Hematopoietic multipotent progenitor cell treated with erythropoietin and hydrocortisone succinate and interleukin-3 and kit ligand, for 17 days (in vitro differentiated cells): ENCODE measurements at places on chromosomes 2 and 18.

- no peak for DNase-seq
These were observed 131.4 kb upstream of the LHCGR start for GRCh38 chr2:48886919-48887318.

DNA sequence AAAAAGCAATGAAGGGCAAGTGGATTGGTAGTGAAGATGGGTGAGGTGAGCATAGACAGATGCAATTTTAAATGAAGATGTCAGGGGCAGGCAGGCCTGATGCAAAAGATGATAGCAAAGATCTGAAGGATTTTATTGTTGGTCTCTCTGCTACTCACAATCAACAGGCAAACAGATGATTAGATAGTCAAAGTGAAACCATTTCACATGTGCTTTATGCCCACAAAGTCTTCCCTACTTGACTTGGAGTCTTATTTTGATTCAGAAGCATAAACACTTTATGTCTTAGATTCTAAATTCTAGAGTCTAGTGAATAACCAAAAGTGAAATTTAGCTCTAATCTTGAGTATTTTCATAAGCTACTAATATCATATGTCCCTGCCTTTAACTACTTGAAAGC, 153.8 kb upstream of the HNRNPA3 start:
- no peak for DNase-seq

GRCh38 chr2:218884519-218884918, 3.9 kb downstream of the WNT10A start:
- no peak for DNase-seq

- no peak for DNase-seq
These were observed 82.7 kb upstream of the SLC39A10 start for GRCh38 chr2:195574312-195574711.

- no peak for DNase-seq
These were observed 19.6 kb upstream of the MSTN start for GRCh38 chr2:190082118-190082517.

GRCh38 chr2:238684362-238685326, 163.2 kb upstream of the TWIST2 start:
- DNase-seq = no peak

DNA sequence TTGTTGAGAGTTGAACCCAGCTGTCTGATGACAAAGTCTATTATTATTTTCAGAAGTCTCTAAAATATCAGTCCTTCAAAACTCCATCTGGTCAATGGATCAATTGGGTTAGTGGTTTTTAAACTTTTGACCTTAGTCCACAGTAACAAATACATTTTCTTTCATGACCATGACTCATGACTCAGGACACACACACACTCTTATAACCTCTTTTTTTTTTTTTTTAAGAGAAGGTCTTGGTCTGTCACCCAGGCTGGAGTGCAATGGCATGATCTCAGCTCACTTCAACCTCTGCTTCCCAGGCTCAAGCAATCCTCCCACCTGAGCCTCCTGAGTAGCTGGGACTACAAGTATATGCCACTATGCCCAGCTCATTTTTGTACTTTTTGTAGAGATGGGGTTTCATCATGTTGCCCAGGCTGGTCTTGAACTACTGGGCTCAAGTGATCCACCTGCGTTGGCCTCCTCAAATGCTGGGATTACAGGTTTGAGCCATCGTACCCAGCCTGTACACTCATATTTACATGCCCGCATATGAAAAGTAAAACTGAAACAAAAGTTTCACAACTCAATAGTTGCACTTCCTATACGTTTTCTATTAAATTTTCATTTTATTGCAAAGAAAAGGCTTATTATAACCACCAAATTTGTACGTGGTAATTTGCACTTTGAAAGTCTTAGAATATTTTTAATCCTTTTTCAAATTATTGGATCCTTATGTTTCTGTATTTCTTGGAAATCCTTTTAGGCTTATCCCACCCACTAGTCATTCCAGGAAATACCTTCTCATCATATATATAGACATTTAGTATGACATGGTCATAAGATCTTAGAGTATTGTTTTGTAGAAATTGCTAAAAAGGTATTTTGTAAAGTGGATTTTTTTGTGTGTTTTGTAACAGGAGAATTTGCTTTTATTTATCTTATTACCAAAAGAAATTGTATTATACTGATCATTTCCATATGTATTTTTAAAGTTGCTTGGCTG, 199.0 kb downstream of the LPIN1 start:
- no peak for DNase-seq

DNA sequence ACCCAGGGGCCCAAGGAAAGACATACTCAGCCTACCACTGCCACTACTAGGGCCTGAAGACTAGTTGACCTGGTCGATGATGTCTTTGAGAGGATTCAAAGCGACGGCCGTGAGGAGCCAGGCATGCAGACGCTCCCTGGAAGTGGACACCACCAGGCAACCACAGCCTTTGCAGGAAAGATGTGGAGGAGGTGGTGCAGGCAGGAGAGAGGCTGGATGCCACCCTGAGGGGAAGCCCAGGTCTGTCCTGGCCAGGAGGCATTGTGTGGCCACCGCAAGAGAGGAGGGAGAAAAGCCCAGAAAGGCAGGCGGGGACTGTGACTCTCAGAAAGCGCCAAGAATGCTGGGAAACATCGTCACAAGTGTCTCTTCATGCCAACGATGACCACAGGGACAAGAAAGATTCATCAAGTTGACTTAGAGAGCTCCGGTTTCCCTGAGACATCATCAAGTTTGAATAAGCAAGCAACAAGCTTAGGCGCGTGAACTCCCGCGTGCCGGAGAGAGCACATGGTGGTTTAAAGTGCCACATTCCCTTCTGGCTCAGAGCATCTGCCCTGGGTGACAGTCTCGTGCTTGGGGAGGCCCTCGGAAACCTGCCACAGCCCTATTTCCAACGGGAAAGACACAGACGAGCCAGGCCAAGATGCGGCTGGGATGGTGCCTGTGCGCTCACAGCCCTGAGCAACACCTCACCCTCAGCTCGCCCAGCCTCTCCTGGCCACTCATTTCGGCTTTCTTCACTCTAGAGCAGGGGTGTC, 464.5 kb upstream of the SALL3 start:
- no peak for DNase-seq

DNA sequence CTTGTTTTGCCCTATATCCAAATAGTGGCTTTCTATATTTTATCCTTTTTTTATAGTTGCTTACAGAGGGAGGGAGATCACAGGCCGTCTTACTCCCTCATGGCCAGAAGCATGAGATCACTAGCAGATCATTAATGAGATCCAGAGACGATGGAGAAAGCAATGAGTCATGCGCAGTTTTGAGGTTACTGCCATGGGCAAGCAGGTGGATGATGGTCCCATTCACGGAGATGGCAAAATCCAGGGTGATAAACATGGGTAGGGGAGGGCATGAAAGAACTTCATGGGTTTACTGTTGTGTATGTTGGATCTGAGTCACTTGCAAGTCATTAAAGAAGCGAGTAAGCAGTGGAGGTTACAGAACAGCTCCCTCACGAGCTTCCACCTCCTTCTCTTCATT, 60.4 kb downstream of the C18orf63 start:
- no peak for DNase-seq

- DNase-seq = no peak
These were observed 198.0 kb downstream of the ANKRD30B start for GRCh38 chr18:14945984-14946383.

GRCh38 chr2:31522786-31523185, 58.0 kb downstream of the SRD5A2 start:
- DNase-seq = no peak

GRCh38 chr2:127826047-127826446, 15.1 kb upstream of the WDR33 start:
- DNase-seq = no peak

DNA sequence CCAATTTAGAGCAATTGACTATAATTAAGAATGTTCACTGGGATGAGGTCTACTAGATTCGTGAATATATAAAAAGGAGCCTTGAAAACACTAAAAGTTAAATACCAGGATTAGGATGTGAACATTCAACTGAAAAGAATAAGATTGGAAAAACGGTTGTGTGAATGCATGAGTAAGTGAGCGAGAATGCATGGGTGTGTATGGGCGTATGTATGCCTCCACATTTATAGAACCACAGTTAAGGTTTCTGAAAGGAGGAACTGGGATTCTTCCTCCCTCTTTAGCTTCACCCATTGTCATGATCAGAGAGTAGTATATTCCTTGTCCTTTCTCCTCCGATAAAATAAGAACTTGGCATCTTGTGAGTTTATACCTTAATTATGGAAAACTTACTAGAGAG, 151.1 kb upstream of the UBE2E3 start:
- DNase-seq = no peak

DNA sequence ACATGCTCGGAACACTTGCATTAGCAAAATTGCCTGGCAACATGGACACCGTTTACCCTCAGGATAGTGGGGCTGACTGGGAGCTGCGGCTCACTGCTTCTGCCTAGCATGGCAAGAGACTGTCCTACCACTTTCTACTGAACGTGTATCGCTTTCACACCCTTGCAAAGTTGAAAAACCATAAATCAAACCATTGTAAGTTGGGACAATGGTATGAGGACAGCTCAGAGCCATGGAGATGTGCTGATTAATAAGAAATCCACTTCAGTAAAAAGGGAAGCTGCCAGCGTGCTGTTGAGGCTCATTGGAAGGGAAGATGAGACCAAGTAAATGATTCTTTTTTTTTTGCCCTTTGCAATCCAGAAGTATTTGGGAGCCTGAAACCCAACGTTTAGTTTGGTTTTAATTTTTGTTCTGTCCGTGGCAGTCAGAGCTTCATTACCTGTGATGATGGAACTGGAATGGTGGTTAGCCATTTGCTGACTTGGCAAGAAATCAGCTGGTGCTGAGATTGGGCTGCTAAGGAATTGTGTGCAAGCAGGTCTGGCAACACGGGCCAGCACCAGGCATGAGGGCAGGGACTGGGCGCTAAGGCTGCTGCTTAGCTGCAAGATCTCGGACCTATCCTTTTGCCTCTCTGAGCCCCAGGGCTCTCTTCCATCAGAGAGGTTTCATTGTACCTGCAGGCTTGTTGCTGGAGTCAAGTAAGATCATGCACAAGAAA, 75.5 kb upstream of the HS6ST1 start:
- no peak for DNase-seq

- DNase-seq = no peak
These were observed 120.8 kb downstream of the ESCO1 start for GRCh38 chr18:21479721-21480120.

GRCh38 chr18:43170586-43170985, 55.1 kb upstream of the RIT2 start:
- no peak for DNase-seq

DNA sequence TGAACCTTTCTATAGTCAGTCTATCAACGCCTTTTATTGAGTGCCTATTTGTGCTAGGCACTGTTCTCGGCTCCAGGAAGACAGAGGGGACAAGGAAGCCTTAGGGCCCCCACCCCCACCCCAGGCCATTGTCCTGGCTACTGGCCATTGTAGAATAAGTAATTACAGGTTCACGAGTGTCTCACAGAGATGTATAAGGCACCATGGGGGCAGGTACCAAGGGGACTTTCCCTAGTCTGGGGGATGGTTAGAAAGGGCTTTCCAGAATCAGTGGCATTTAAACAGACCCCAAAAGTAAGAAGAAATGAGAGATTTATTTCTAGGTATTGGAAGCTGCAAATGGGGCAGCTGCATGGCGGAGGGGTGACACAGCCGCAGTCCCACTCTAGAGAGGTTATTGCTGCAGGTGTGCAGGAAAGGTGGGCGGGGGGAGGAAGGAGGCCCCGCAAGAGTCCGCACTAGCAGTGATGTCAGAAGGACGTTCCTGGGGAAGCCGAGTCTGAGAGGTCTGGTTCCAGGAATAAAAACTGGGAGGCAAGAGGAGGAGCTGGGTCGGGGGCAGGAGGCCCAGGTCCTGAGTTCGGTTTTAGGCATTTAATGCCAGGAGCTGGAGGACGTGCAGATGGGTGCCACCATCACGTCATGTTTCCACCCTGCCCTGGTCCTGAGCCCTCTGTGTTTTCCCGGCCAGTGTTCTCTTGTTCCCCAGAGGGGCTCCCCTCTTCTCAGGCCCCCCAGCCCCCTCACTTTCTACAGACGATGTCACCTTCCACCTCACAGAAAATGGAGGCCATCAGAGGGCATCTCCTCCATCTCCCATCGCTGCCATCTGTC, 30.5 kb downstream of the FOSL2 start:
- DNase-seq = no peak

DNA sequence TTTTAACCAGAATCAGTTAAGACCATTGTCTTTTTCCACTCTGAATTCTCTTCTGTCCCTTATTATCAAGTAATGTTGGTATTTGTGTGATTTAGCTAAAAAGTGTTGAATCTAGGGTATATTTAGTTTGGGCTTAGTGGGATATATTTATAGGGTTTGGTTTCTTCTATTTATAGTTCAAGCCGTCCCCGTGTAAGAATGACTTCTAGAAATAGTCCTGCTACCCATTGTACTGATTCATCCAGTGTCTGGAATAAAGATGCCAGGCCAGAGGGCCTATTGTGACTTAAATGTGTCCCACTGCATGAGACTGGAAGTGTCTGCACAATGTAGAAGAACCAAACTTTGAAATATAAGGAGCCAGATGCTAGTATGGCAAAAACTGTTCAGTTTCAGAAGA, 364.8 kb downstream of the TNS1 start:
- no peak for DNase-seq

GRCh38 chr2:143582046-143582747, 453.0 kb downstream of the ARHGAP15 start:
- no peak for DNase-seq

GRCh38 chr18:7452331-7452730, 114.8 kb upstream of the PTPRM start:
- DNase-seq = no peak

GRCh38 chr2:217407362-217407761, 547.5 kb upstream of the TNP1 start:
- DNase-seq = no peak

DNA sequence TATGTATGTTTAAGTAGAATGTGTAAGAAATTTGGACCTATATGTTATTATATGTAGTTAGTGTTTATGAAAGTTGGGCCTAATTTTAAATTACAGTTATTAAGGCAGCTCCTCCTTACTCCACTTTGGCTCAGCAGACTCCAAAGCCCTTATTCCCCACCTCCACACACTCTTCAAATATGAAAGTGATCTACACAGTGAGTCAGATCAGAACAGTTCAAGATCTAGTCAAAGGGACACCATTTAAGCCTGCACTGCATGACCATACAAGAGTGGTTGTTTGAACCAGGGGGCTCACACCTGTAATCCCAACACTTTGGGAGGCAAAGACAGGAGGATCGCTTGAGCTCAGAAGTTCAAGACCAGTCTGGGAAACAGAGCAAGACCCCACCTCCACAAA, 21.2 kb upstream of the PMAIP1 start:
- no peak for DNase-seq
